ENCODE measurements at places on chromosomes 7 and 10. TPM values are rescaled to one million over a fixed set of nuclear protein-coding genes. Genes with fewer than 3 reads are reported as not detected.

The SBDS gene
- 174 TPM for total RNA-seq

The DKK1 gene
- not detected for total RNA-seq

The MEOX2 gene
- total RNA-seq, result not detected

The MKX gene
- total RNA-seq, result not detected

The SFTPD gene
- not detected for total RNA-seq

The EN2 gene
- total RNA-seq, result not detected

The RELN gene
- total RNA-seq, result under 0.01 TPM

The CTTNBP2 gene
- total RNA-seq, result 0.10 TPM

The DOCK4 gene
- 5.6 TPM for total RNA-seq

The LBX1 gene
- total RNA-seq, result not detected

The IKZF1 gene
- total RNA-seq, result 231 TPM

The CFAP69 gene
- 0.42 TPM for total RNA-seq

The OAT gene
- 74.1 TPM for total RNA-seq

The GPRIN2 gene
- not detected for total RNA-seq

The PVRIG gene
- total RNA-seq, result 13.9 TPM

The NPC1L1 gene
- not detected for total RNA-seq

The HIBADH gene
- total RNA-seq, result 6.6 TPM

The BTBD16 gene
- total RNA-seq, result not detected

The NEBL gene
- total RNA-seq, result 0.10 TPM

The BAIAP2L1 gene
- 0.31 TPM for total RNA-seq

All from mononuclear cell (primary cell).